ENCODE measurements at places on chromosomes 4 and X. TPM values are rescaled to one million over a fixed set of nuclear protein-coding genes. Genes with fewer than 3 reads are reported as not detected.
A peak's percentile ranks its signal among the peaks of the same experiment; 100 is the strongest.

The HTATSF1 gene
- 24.5 TPM for total RNA-seq

The PPEF1 gene
- not detected for total RNA-seq

The TMPRSS11A gene
- not detected for total RNA-seq

The ODAPH gene
- not detected for total RNA-seq

The TLR10 gene
- total RNA-seq: 107 TPM

The RASGEF1B gene
- total RNA-seq: 40.2 TPM

The PAGE4 gene
- total RNA-seq: not detected

The ASMTL gene
- 49.2 TPM for total RNA-seq

The STARD8 gene
- total RNA-seq: 0.05 TPM

The CCKAR gene
- total RNA-seq: not detected

- H3K4me3 ChIP-seq: no peak overlapping the region
- H3K27ac ChIP-seq: no peak overlapping the region
- no peak for DNase-seq
- no peaks in the 10 kb centered on the region for H3K4me1 ChIP-seq
Measured at GRCh38 chrX:38661103-38661441, 99.7 kb downstream of the TSPAN7 start.

DNA sequence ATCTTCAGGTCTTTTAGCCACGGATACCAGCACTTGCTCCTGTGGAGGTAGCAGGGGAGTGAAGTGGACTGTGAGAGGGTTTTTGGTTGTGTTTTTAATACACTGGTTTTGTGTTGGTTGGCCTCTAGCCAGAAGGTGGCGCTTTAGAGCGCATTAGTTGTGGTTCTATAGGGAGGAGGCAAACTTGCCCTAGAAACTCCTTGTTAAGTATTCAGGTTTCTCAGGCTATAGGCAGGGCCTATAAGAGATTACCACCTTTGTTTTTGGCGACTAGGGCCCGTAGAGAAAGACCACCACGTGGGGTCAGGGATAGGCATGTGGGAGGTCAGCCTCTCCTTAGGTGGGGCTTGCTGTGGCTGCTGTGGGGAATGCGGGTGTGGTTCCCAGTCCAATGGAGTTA is 221.6 kb upstream of the SPANXN4 start:
- no peaks in the 10 kb centered on the region for H3K4me1 ChIP-seq
- H3K4me3 ChIP-seq: no peak overlapping the region
- no peaks in the 10 kb centered on the region for H3K36me3 ChIP-seq
- no peaks in the 10 kb centered on the region for H3K27me3 ChIP-seq
- DNase-seq: no peak

DNA sequence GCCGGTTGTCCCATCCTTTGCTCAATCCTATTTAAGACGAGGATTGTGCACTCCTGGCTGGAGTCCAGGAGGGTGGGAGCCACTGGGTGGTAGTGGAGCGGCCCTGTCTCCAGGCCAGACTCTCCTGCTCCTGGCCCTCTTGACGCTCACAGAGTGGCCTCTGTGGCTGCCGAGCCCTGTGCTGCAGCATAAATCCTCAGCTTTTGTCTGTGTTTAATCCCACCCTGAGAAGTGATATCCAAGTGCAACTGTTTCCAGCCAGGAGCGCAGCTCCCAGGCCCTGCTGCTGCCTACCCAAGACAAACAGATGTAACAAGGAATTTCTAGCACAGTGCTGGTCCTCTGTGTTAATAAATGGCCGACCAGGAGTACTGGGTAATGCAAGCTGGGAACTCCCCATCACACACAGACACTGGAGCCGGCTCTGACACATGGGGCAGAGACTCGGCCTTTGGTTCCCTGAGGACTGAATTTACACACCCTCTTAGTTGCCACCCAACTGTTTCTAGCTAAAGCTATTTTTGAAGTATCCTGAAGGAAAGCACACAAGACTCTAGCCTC is 85.3 kb downstream of the GATB start:
- DNase-seq: no peak
- no peak overlapping the region for H3K4me3 ChIP-seq
- H3K27ac ChIP-seq: no peak overlapping the region
- H3K4me1 ChIP-seq: no peaks in the 10 kb centered on the region
- no peaks in the 10 kb centered on the region for H3K27me3 ChIP-seq

GRCh38 chr4:183185018-183185417 is 86.0 kb downstream of the WWC2 start:
- no peaks in the 10 kb centered on the region for H3K4me1 ChIP-seq
- no peak for DNase-seq
- H3K27ac ChIP-seq: no peak overlapping the region
- H3K36me3 ChIP-seq: no peaks in the 10 kb centered on the region

GRCh38 chrX:53080628-53081580 is 1.3 kb upstream of the TSPYL2 start:
- peaks cover 27% of the 10 kb centered on the region for H3K4me1 ChIP-seq
- H3K36me3 ChIP-seq: peaks cover 24% of the 10 kb centered on the region
- DNase-seq: no peak
- H3K27ac ChIP-seq: peak overlapping the region; percentile 93
- H3K4me3 ChIP-seq: peak overlapping the region; percentile 82
- no peaks in the 10 kb centered on the region for H3K27me3 ChIP-seq

DNA sequence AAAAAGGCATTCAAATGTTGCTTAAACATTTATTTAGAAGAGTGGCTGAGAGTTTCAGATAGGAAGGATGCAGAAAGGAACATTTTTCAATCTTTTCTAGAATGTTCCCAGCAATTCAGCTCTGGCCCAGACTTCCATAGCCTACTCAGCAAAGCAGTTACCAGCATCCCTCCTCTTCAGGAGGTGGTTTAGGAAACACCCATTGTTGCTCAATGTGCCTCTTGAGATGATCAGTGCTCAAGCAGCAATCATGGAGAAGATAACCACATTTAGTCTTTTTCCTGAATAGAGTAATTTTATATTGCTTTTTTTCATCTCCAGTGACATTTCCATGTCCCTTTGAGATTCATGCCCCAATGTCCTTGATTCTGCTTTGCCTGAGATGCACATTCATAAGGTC is 328.7 kb upstream of the PPARGC1A start:
- H3K27me3 ChIP-seq: no peaks in the 10 kb centered on the region
- H3K4me3 ChIP-seq: no peak overlapping the region
- H3K4me1 ChIP-seq: no peaks in the 10 kb centered on the region

- no peaks in the 10 kb centered on the region for H3K36me3 ChIP-seq
- peaks cover 3% of the 10 kb centered on the region for H3K27me3 ChIP-seq
- H3K27ac ChIP-seq: no peak overlapping the region
- H3K4me1 ChIP-seq: no peaks in the 10 kb centered on the region
Measured at GRCh38 chrX:135481696-135482179, 38.7 kb upstream of the INTS6L start.

DNA sequence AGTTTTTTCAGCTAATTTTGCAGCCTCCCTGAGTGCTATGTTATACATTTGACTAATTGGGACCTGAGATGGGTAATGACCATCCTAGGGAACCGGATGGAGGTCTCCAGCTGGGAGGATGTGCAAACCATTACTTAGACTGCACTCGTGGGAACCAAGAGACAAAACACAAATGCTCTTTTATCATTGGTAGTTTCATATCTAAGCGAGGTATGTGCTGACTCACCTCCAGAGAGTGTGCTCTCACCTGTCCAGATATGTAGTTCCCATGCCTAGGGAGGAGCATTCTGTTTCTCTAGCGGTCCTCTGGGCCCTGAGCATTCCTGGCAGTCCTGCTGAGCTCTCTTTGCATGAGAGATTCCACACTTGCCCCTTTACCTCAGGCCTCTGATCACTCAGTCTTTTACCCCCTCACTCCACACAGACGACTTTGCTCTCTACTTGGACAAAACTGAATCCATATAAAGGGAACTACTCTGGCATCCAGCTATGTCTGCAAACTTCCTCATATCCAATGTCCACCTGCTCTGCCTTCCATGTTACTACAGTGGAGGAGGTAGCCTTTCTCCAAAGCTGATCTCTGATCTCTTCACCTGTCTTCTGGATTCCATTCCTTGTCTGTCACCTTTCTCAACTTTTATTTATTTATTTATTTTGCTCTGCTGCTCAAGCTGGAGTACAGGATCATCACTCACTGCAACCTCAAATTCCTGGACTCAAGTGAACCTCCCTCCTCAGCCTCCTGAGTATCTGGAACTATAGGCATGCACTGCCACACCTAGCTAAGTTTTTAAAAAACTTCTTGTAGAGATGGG is 88.4 kb downstream of the LRP2BP start:
- peaks cover 46% of the 10 kb centered on the region for H3K36me3 ChIP-seq
- no peak overlapping the region for H3K4me3 ChIP-seq
- no peaks in the 10 kb centered on the region for H3K27me3 ChIP-seq
- no peak for DNase-seq

DNA sequence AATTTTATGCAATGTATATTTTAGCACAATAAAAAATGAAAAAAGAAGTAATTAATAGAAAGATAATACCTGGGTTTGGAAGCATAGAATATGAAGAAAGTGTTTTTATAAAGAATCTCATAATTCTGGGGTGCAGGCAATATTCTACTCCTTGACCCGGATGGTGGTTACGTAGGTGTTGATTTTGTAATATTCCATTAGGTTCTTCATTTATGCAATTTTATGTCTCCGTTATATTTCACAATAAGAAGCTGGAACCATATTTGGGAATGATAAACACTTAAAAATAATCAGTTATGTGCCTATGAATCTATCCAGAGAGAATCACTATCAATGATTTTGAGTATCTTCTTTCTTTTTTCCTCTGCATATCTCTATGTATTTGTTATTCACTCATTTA is 38.5 kb downstream of the CHRNA9 start:
- DNase-seq: no peak
- no peaks in the 10 kb centered on the region for H3K4me1 ChIP-seq
- no peak overlapping the region for H3K27ac ChIP-seq
- no peak overlapping the region for H3K4me3 ChIP-seq
- no peaks in the 10 kb centered on the region for H3K27me3 ChIP-seq

DNA sequence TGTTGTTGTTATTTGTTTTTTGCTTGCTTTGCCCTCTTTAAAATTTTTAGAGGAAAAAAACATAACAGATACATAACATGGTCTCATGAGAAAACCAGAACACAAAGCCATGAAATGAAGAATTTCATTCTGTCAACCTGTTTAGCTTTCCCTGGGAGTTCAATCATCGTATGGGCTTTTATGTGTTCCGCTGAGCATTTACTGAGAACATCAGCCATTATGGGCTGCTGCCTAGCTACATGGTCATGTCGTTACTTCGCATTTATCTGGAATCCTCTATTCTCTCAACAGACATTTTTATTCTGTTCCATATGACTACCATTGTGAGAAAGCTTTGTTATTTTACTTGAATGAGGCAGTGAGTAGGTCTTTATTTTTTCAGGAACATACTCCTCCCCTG is 51.4 kb downstream of the NDST3 start:
- no peak for DNase-seq
- no peaks in the 10 kb centered on the region for H3K27me3 ChIP-seq
- no peak overlapping the region for H3K4me3 ChIP-seq

DNA sequence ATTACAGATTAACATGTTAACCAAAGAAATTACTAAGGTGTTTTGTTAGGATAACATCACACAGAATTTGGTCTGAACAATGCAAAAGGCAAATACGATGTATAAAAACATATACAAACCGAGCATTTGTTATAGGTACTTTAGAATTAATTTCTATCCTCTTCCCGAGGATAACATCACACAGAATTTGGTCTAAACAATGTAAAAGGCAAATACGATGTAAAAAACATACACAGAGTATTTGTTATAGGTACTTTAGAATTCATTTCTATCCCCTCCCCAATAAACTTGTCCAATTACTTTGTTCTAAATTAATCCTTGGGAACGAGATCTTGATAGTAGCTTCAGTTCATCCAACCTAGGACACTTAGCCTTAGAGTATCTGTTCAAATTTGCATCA is 7.6 kb downstream of the HNRNPDL start:
- peaks cover 56% of the 10 kb centered on the region for H3K36me3 ChIP-seq
- H3K27me3 ChIP-seq: no peaks in the 10 kb centered on the region
- DNase-seq: no peak
- no peak overlapping the region for H3K27ac ChIP-seq
- H3K4me1 ChIP-seq: peaks cover 31% of the 10 kb centered on the region
- no peak overlapping the region for H3K4me3 ChIP-seq

DNA sequence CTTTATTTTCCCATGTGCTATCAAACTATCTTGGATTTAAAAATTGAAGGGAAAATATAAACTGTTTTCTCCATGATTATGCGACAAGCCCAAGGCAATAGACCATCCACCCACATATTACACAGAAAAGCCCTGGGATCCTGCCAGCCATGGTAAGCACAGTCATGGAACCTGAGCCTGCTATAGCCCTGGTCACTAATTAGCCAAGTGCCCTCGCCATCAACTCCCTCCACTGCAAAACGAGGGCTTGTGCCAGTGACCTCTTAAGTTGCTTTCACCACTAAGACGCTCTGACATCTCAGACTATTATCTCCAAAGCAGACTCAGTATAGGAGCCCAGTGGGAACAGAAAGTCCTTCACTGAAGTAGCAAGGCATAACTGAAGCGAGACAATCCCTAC is 69.2 kb downstream of the NLGN4X start:
- no peaks in the 10 kb centered on the region for H3K27me3 ChIP-seq
- no peaks in the 10 kb centered on the region for H3K36me3 ChIP-seq
- H3K4me3 ChIP-seq: no peak overlapping the region
- H3K27ac ChIP-seq: no peak overlapping the region
- H3K4me1 ChIP-seq: no peaks in the 10 kb centered on the region
- no peak for DNase-seq

- no peaks in the 10 kb centered on the region for H3K27me3 ChIP-seq
- H3K4me3 ChIP-seq: no peak overlapping the region
- no peak overlapping the region for H3K27ac ChIP-seq
Measured at GRCh38 chr4:32031026-32031425, 1310.9 kb downstream of the PCDH7 start.
